ENCODE measurements at places on chromosomes 3 and 15.

DNA sequence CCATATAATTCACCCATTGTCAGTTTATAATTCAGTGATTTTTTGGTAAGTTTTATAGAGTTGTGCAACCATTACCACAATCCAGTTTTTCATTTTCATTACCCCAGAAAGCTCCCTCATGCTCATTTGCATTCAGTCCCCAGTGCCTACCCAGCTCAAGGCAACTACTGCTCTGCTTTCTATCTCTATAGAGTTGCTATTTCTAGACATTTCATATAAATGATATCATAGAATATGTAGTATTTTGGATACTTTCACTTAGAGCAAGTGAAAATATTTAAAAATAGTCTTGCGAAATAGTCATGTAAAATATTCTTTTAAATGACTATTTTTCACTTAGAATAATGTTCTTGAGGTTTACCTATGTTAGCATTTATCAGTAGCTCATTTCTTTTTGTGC is 42.1 kb downstream of the ZNF654 start:
- DNase-seq: no peak

DNA sequence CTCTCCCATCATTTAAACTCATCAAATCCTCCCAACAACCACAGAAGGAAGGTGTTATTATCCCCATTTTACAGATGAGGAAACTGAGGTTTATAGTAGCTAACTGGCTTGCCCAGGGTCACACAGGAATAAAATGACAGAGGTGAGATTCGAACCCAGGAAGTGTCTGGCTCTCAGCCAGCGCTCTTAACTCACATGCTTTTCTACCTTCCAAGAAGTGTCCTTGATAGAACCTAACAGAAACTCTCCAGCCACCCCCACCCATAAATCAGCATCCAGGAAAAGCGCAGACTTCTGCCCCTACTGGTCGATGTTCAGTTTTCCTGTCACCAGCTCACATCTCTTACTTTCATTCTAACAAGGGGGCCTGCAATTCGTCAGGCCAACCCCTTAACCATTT is 51.7 kb downstream of the SPATA12 start:
- DNase-seq: peak; percentile 47

DNA sequence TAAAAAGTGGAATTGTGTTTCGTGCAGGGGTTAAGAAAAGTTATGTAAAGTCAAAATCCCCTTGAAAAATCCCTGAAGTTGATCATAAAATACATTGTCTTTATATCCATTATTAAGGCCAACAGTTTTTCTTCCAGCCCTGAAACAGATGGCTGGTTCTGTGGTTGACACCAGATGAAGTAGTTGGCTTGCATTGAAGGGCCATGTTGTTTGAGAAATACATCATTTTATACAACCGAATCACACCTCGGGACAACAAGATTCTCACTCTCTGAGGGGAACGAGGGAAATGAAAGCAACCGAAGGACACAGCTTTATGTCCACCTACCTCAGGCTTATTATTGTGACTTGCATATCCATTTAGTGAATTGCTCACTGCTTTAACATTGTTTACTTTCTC is 126.0 kb upstream of the MITF start:
- no peak for DNase-seq

DNA sequence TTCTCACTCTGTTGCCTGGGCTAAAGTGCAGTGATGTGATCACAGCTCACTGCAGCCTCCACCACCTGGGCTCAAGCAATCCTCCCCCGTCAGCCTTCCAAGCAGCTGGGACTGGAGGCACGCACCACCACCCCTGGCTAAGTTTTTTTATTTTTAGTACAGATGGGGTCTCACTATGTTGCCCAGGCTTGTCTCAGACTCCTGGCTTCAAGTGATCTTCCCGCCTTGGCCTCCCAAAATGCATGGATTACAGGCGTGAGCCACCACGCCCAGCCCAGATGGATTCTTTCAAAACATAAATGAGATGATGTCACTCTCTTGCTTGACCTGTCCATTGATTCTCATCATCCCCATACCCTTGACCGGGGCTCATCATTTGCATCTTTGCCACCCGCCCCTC is 72.6 kb upstream of the SLC6A6 start:
- no peak for DNase-seq

- DNase-seq: no peak
Observed at GRCh38 chr15:48619446-48619845, 26.1 kb downstream of the FBN1 start.

GRCh38 chr3:59079962-59080361 is 30.1 kb upstream of the CFAP20DC start:
- no peak for DNase-seq

GRCh38 chr3:133746712-133747066 is 496 bp downstream of the TF start:
- DNase-seq: no peak

DNA sequence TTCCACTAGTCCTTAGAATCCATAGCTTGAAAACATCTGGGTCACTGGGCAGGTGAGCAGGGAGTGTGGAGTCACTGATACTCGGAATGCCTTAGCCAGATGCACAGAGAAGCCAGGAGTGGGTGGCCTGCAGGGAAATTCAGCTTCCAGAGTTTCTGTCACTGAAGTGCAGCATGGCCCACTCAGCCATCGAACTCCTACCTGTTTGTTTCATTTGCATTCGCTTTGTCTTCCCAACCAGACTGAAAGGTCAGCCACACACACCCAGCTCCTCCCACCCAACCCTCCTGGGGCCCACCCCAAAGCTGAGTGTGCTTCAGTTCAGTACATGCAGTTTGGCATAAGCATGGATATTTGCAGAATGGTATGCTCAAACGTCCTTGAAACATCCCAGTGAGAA is 124.5 kb upstream of the ATP10A start:
- DNase-seq: no peak

- DNase-seq: no peak
Observed at GRCh38 chr3:111917300-111917699, 58.2 kb downstream of the PHLDB2 start.

- DNase-seq: no peak
Observed at GRCh38 chr3:4515916-4516579, 22.9 kb downstream of the ITPR1 start.

- peak; percentile 99 for DNase-seq
Observed at GRCh38 chr15:90352107-90352893, at the start of gene ZNF774. Gene ZNF774, plus strand, starts transcription at chr15:90352284. Its CDS starts 2,377 bp downstream, at chr15:90354661.

DNA sequence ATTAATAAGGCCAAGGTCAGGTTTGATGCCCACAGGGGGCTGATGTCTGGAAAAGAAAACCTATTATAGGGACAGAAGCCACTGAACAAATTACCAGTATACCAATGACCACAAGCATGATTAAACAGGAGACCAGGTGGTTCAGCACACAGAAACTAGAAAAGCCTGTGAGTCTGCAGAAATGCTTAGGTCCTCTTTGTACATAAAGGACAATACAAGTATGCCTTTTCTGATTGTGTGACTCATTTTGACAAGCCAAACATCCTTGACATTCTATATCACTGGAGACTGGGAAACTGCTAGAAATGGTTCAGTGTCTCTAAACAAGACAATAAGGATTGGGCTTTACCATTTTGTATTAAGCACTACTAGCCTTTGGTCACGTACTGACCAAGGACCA is 113.2 kb upstream of the MYO5C start:
- no peak for DNase-seq

DNA sequence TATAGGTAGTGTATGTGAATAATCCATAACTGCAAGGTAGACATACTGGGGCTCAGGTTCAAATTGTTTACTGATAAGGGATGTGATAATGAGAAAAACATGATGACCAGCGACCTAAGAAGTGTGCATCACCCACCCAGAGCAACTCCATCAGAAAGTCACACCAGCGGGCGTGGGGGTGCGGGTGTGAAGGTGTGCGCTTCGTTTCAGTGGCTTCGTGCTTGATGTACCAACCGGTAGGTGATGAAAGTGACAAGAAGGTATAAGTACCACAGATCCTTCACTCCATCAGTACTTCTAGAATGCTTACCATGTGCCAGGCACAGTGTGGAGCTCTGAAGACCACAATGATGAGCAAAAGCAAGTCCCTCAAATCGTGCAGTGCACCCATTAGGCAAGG is 11.2 kb downstream of the ANP32A start:
- no peak for DNase-seq

DNA sequence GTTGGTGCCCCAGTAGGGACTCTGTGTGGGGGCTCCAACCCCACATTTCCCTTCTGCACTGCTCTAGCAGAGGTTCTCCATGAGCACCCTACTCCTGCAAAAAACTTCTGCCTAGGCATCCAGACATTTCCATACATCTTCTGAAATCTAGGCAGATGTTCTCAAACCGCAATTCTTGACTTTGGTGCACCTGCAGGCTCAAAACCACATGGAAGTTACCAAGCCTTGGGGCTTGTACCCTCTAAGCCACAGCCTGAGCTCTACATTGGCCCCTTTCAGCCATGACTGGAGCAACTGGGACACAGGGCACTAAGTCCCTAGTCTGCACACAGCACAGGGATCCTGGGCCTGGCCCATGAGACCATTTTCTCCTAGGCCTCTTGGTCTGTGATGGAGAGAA is 66.5 kb upstream of the VGLL3 start:
- no peak for DNase-seq

DNA sequence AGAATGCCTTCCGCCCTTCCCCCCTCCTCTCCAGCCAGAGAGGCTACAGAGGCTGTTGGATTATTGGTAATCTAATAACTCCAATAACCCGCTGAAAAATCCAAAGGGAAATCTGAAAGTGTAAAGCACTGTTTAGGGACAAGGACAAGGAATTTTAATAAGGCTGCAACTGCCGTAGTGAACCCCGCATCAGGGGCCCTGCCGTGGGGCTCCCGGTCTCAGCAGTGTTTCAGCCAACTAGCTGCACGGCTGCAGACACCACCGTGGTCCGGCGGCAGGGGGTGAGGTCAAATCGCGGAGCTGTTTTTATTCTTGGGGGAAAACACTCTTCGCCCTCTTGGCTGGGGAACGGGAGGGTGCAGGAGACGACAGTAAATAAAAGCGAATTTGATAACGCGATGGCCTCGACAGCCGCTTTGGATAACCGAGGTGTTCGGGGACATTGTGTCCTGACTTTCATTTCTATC is 6.1 kb downstream of the BCL6 start:
- DNase-seq: no peak

DNA sequence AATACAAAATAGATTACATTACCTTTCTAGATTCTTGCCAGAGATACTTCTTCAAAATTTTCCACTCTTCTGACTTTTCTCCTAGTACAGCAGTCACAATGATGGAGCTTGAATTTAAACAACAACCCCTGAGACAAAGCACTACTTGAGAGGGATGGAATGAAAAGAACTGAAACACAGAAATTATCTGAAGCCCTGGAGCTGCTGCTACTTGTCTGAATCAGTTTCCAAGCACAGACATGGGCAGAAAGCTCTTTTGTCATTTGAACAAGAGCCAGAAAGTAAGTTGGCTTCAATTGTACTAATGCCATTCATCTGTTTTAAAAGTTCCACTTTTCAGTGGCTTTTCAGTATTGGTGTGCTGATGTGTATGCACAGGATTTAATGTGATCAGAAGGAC is 718.5 kb upstream of the ARPP21 start:
- no peak for DNase-seq

DNA sequence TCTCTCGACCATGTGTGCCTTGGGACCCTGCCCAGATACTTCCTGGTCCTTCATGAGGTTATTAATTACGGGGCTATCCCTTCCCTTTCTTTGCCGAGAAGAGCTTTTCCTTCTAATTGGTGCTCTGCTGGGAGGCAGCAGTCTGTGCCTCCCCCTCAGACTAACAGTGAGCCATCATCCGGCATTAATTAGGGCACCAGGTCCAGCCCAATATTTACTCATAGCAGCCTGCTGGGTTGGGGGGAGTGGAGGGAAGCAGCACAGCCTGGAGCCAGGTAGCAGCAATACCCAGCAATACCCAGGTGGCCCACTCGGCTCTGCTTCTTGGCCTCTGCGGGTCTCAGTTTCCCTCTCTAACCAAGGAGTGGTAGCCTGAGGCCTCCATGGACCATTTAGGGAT is 20.1 kb downstream of the CACNA2D2 start:
- DNase-seq: no peak

GRCh38 chr3:106345353-106346027 is 476.7 kb upstream of the CBLB start:
- no peak for DNase-seq

GRCh38 chr3:69842789-69843188 is 103.5 kb downstream of the MITF start:
- DNase-seq: no peak

- no peak for DNase-seq
Observed at GRCh38 chr15:75869446-75869845, 26.2 kb downstream of the UBE2Q2 start.

DNA sequence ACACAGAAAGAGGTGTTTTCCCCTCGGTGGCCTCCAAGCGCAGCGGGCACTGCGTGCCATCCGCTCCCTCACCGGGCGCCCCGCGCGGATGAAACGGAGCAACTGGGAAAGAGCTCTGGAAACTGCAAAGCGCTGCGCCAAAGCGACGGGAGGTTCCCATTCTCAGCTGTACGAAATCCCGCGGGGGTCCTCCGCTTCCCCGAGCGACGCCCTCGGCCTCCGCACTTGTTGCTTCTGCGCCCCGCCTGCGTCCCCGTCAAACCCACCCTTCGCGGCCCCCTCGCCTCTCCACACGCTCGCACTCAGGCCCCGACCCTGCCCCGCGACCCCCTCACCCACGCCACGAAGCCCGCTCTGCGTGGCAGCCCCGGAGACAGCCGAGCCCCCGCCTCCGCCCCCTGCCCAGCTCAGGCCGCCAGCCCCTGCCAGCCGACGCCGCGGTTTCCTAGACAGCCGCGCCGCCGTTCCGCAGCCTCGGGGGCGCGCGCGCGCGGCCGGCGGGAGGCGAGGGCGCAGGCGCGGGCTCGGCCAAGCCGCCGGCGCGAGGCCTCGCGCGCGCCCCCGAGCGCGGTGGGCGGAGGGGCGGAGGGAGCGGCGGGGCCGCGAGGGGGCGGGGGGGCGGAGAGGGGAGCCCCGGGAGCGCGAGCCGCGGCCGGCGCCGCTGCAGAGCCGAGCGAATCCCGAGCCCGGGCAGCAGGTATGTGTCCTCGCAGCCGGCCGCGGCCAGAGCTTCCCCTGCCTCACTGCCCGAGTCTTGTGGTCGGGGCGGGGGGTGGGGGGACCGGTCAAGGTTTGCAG is at the start of gene TMEM266:
TMEM266 (plus strand) TSS at position 666 of the 798 bp plus-strand sequence. CDS start 74,279 bp downstream, outside the sequence.
- DNase-seq: peak; percentile 97

DNA sequence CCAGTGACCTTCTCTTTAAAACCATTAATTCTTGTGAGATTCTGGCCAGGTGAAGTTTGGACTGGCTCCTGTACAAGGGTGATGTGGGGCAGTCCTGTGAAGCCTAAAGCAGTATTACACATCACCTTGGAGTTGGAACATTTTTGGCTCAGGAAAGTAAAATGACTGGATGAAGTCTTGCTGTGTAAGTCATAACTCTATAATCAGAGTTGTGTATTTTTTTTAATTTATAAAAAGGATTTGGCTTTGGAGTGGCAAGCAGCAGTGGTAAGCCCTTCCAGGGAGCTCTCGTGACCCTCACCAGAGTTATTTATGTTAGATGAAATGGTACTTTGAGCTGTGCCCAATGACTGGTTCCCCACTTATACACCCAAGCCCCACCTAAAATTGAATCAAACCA is 331.2 kb upstream of the DCBLD2 start:
- DNase-seq: no peak

- no peak for DNase-seq
Observed at GRCh38 chr15:67857220-67857619, 17.4 kb upstream of the RNU6-1 start.

- DNase-seq: no peak
Observed at GRCh38 chr15:84736375-84736774, 12.0 kb upstream of the ZNF592 start.

Measured in D341Med (cell line).